ENCODE measurements at places on chromosomes 1 and 21. TPM values are rescaled to one million over a fixed set of nuclear protein-coding genes. Genes with fewer than 3 reads are reported as not detected.

DNA sequence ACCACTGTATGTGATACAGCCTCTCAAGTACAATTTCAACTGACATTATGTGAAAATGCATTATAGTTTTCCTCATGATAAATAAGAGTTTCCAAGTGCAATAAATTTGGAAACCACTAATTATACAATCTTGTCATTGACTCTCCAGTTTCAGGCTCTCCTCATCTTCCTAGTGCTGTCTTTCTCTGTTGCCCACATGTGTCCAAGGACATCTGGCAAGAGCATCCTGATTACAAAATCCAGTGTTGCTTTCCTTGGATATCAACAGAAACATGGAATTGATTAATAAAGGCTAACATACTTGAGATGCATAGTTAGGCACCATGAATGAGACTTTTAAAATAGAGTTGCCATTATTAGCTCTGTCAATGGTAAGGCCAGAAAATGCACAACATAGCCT, 15.6 kb upstream of the MAP10 start:
- H3K4me3 ChIP-seq = no peak overlapping the region
- H3K27me3 ChIP-seq = no peaks in the 10 kb centered on the region
- no peak for DNase-seq
- no peaks in the 10 kb centered on the region for H3K36me3 ChIP-seq

DNA sequence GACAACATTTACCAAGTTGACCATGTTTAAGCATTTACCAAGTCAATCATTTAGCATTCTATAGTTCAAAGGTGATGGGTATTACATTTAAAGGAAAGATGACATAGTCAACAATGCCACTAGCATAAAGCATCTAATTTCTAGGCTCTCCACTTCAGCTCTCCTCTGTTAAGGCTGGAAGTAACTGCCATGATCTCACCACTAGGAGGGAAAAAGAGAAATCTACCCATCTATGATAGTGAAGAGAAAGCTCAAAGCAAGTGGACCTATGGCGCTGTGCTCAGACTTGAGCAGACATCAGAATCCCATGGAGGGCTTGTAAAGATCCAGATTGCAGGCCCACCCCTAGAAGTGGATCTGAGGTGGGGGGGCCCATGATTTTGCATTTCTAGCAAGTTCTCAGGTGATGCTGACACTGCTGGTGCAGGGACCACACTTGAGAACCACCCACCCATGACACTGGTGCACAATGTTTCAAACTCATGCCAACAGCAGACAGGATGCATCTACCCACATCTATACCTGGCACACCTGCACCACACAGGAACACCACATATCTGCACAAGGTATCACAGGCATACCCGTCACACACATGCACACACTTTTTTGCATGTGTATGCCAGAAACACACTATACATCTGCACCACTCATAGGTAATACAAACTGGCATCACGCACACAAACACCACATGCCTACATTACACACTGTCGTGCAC, 392.9 kb upstream of the RUNX1 start:
- no peaks in the 10 kb centered on the region for H3K27me3 ChIP-seq
- DNase-seq = no peak

DNA sequence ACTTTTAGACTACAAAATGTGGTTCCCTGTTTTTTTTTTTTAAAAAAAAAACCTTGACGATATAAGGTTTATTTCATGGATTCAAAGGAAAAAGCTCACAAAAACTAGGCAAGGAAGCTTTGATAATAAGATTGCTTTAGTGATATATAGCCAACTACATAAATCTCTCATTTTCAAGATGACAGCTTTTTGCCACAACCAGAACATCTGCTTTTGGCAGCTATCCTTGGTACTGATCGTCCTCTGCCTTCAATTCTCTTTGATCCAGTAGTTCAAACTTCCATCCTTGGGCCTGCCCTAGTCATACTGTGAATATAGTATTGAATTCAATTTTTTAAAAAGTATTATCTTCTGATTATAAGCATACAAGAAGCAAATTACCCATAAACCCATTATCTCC, 72.9 kb upstream of the CD53 start:
- H3K36me3 ChIP-seq = no peaks in the 10 kb centered on the region
- H3K27me3 ChIP-seq = no peaks in the 10 kb centered on the region
- H3K27ac ChIP-seq = no peak overlapping the region

- H3K4me3 ChIP-seq = no peak overlapping the region
- H3K27me3 ChIP-seq = peaks cover 21% of the 10 kb centered on the region
- H3K36me3 ChIP-seq = no peaks in the 10 kb centered on the region
- no peak overlapping the region for H3K27ac ChIP-seq
- DNase-seq = no peak
- no peaks in the 10 kb centered on the region for H3K4me1 ChIP-seq
Measured at GRCh38 chr1:26049531-26050247, 3.8 kb upstream of the SLC30A2 start.

DNA sequence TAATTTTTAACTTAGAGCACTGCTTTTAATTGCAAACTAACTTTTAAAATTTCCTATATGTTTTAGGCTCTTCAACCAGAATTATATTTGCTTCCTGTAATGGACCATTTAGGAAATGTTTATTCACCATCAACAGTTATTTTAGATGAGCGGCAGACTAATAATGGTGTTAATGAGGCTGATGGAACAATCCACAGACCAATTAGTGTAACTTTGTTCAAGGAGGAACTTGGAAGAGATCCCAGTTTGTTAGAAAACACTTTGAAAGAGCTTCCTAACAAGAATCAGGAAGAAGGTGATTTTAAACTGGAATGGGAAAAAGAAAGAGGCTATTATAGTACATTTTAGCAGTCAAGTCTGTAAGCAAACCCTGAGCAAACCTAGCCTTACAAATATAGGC, 19.4 kb upstream of the GNG5 start:
- DNase-seq = no peak
- no peak overlapping the region for H3K4me3 ChIP-seq
- H3K27ac ChIP-seq = no peak overlapping the region
- no peaks in the 10 kb centered on the region for H3K27me3 ChIP-seq

GRCh38 chr1:78370356-78370755, 120.4 kb upstream of the PTGFR start:
- H3K27ac ChIP-seq = no peak overlapping the region
- no peak for DNase-seq
- no peak overlapping the region for H3K4me3 ChIP-seq
- no peaks in the 10 kb centered on the region for H3K27me3 ChIP-seq
- no peaks in the 10 kb centered on the region for H3K4me1 ChIP-seq

DNA sequence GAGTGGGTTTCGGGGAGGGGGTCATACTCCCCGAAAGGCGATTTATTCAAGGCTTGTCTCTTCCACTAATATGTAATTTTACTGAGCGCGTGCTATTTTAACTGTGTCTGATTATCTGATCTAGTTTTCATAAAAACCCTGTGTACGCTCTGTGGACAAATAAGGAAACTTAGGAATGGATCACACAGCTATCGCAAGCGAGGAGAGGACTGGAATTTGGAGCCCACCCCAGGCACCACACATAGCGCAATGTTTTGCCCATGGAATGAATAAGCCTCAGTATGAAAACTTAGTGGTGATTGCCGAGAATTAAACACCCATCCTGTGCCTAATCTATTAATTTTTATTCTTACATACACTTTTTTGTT, 9.8 kb upstream of the RAB42 start:
- H3K27ac ChIP-seq = peak overlapping the region; percentile 89
- peaks cover 31% of the 10 kb centered on the region for H3K4me1 ChIP-seq
- H3K27me3 ChIP-seq = no peaks in the 10 kb centered on the region

- H3K36me3 ChIP-seq = no peaks in the 10 kb centered on the region
- no peak overlapping the region for H3K4me3 ChIP-seq
- H3K27ac ChIP-seq = no peak overlapping the region
- no peaks in the 10 kb centered on the region for H3K27me3 ChIP-seq
- H3K4me1 ChIP-seq = no peaks in the 10 kb centered on the region
Measured at GRCh38 chr1:80675454-80675853, 1125.3 kb upstream of the ADGRL2 start.

GRCh38 chr1:228315945-228316588, 90.6 kb downstream of the TRIM11 start:
- no peaks in the 10 kb centered on the region for H3K27me3 ChIP-seq
- no peak overlapping the region for H3K27ac ChIP-seq
- no peaks in the 10 kb centered on the region for H3K4me1 ChIP-seq
- H3K4me3 ChIP-seq = no peak overlapping the region

EVA1C gene
- polyA plus RNA-seq = 25.8 TPM
